ENCODE measurements at places on chromosomes 1 and 21.
A peak's percentile ranks its signal among the peaks of the same experiment; 100 is the strongest.

GRCh38 chr1:31042656-31043055 lies 22.9 kb downstream of the PUM1 start:
- DNase-seq, result no peak

GRCh38 chr1:110375490-110375889 lies 15.3 kb downstream of the SLC16A4 start:
- DNase-seq, result no peak

DNA sequence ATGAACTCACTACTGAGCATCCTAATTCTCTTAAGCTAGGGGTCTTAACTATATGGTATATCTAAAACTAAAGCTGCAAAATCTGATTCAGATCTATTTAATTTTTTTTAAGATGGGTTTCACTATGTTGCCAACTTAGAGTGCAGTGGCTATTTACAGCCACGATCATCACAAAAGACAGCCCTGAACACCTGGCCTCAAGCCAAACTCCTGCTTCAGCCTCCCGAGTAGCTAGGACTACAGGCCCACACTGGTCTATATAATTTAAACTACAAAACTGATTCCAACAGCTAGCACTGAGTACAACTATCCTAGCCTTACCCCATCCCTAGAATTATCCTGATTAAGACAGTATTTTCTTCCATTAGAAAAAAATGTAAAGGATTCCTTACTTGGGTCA lies 37.1 kb downstream of the EIF4G3 start:
- DNase-seq, result peak; percentile 11

GRCh38 chr1:46519209-46519608 lies 29.6 kb downstream of the DMBX1 start:
- no peak for DNase-seq

- no peak for DNase-seq
These were observed 14.0 kb upstream of the CTRC start for GRCh38 chr1:15424146-15424667.

GRCh38 chr1:15401391-15402055 lies 8.2 kb upstream of the EFHD2 start:
- no peak for DNase-seq

DNA sequence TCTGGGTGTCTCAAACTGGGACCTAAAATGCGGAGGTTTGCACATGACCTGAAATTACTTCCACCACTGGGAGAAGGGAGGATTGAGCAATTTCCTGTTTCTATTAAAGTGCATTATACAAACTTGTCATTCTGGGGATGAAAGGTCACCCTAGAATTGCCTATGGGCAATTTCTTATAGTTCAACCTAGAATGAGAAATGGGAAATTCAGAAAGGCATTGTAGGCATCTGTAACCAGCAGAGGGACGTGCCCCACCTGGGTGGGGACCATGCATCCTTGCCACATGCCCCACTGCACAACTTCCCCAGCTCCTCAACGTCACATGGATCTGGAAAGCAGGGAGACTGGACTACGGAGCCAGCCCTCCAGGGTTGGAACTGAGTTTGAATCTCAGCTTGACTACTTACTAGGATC lies 47.0 kb downstream of the MRPL39 start:
- no peak for DNase-seq

DNA sequence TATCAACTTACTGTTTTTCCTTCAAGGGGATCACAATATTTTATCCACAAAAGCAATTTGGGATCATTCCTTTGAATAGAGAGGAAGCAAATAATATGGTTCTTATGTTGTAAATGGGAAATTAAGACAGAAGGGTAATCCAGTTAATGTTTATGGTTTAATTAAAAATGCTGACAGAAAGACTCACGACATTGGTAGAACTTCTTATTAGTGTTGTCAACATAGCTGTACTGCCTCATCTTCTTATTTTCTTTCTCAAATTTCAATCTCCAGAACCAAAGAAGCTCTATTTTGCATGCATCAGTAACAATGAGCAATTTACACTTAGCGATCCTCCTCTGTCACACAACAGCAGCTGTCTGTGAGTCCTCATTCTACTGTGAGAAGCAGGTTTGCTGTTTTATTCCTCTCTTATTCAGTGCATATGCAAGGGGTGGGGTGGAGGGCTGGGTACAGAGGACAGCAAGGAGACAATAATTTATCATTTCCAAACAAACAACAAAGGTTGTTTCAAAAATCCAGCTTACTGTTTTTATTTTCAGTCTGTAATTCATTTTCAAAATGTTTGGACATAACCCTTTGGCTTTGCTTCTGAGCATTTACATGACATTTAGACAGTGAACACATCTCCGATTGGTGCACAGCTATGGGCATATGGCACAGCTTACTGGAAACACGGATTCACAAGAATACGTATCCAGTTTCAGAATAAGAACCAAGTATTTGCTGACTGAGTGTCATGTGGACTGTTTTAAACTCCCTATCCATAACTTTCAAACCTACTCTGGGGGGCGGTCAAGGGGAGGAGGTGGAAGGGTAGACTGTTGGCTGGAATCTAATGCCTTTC lies 335.9 kb downstream of the RGS7 start:
- DNase-seq, result no peak

GRCh38 chr1:174931214-174931613 lies 68.5 kb upstream of the CACYBP start:
- no peak for DNase-seq

DNA sequence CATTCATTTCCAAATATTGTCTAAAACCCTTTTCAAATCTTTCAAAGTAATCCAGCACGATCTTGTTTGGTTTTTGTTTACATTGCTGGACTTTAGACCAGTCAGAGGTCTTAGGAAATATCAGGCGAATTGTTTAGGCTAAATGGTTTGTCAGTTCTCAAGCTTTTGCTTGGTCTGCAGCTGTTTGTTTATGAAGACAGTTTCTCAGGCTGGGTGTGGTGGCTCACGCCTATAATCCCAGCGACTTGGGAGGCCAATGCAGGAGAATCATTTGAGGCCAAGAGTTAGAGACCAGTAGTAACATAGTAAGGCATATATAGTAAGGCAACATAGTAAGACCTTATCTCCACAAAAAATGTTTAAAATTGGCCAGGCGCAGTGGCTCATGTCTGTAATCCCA lies 77.5 kb downstream of the DNTTIP2 start:
- no peak for DNase-seq

Measured in substantia nigra (tissue), 51 donors.